ENCODE measurements at places on chromosomes 6 and 20. TPM values are rescaled to one million over a fixed set of nuclear protein-coding genes. Genes with fewer than 3 reads are reported as not detected.

Gene LY6G6F
- total RNA-seq = not detected

Gene ZFP64
- total RNA-seq = 8.7 TPM

Gene GSTA4
- total RNA-seq = 19.8 TPM

Gene VSX1
- total RNA-seq = not detected

Gene GPR63
- 0.33 TPM for total RNA-seq

Gene PHF10
- 48.6 TPM for total RNA-seq

Gene NKX2-4
- total RNA-seq = not detected

Gene ERVFRD-1
- total RNA-seq = 0.17 TPM

Gene PROCR
- total RNA-seq = 86.5 TPM

Gene OOEP
- total RNA-seq = not detected

Gene MCHR2
- total RNA-seq = not detected

Gene CLIC5
- 14.3 TPM for total RNA-seq

Gene ZKSCAN3
- total RNA-seq = 3.1 TPM

Gene CSNK2A1
- 63.0 TPM for total RNA-seq

Gene LPA
- not detected for total RNA-seq

Gene HRH3
- not detected for total RNA-seq

Gene FAM83D
- 0.66 TPM for total RNA-seq

Gene VIP
- total RNA-seq = 0.34 TPM

Gene CAPN11
- 3.2 TPM for total RNA-seq

Gene DCDC2
- not detected for total RNA-seq

Gene BMP2
- 4.4 TPM for total RNA-seq

Gene PTGIS
- 39.2 TPM for total RNA-seq

Gene DIDO1
- total RNA-seq = 41.9 TPM

Gene DEFB124
- total RNA-seq = not detected

Data from subcutaneous adipose tissue (tissue), 4 donors.